ENCODE measurements at places on chromosomes 7 and 10. TPM values are rescaled to one million over a fixed set of nuclear protein-coding genes. Genes with fewer than 3 reads are reported as not detected.

Gene GSTO2
- total RNA-seq = 1.1 TPM

Gene ADAM12
- 36.6 TPM for total RNA-seq

Gene VTI1A
- total RNA-seq = 58.8 TPM

Gene CHAT
- total RNA-seq = not detected

Gene GRM3
- total RNA-seq = not detected

- DNase-seq = no peak
Observed at GRCh38 chr7:103445228-103446048, 569 bp downstream of the SLC26A5 start.

GRCh38 chr7:100107125-100107737 lies 5.8 kb downstream of the AP4M1 start:
- DNase-seq = no peak

- no peak for DNase-seq
Observed at GRCh38 chr10:57716884-57717283, 550.8 kb downstream of the IPMK start.

DNA sequence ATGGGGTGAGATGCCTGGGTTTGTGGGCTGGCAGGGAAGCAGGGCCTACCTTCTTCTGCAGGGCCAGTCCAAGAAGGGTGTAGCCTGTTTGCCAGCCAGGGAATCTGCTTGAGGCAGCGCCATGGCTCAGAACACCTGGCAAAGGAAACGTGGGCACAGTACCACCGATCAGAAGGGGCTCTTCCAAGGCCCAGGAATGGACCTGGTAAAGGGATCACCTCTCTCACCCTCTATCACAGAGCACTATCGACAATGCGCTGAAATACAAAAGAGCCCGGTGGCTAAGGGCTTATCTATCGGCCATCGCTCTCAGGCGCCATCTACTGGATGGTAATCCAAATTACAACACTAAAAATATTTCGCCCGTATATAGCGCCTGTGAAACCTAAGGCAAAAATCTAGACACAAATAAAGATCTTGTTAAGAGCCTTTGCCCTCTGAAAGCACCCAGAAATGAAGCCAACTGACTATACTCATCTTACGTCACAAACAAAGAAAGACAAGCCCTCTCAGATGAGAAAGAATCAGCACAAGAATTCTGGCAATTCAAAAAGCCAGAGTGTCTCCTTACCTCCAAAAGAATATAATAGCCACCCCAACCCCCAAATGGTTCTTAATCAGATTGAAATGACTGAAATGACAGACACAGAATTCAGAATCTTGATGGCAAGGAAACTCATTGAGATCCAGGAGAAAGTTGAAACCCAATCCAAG lies 217.8 kb upstream of the HPS1 start:
- DNase-seq = no peak

GRCh38 chr10:84546609-84547008 lies 218.2 kb downstream of the CCSER2 start:
- DNase-seq = no peak

DNA sequence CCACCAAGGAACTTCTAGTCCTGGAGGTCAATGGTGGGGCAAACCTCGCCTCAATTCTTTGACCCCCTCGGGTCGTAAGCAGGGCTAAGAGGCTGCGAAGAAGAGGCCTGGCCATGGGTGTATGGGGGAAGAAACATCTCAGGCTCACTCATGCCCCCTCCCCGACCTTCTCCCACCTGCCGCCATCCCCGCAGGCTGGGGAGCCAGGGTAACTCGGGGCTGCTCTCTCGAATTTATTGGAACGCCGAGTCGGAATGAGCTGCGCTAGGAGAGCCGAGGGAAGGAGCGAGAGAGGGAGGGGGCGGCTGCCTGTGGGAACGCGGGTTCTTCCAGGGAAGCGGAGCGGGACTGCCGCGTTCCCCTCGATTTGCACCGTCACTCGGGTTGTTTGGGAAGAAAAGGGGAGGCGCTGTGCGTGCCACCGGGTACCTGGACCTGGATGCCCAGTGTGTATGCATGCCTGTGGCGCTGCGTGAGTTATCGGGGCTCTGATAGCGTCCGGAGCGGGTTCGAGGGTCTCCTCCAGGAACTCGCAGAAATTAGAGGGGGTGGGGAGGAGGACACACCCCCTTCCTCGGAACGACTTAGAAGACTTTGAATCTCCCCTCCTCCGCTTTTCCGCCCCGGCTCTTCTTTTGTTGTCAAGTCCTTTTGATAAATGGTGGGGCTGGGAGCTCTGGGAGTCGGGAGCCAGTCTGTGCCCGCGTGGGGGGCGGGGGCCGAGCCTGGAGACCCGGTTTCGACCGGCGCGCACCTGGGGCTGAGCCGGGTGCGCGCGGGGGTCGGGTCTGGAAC lies 1.8 kb upstream of the ZNF503 start:
- no peak for DNase-seq

DNA sequence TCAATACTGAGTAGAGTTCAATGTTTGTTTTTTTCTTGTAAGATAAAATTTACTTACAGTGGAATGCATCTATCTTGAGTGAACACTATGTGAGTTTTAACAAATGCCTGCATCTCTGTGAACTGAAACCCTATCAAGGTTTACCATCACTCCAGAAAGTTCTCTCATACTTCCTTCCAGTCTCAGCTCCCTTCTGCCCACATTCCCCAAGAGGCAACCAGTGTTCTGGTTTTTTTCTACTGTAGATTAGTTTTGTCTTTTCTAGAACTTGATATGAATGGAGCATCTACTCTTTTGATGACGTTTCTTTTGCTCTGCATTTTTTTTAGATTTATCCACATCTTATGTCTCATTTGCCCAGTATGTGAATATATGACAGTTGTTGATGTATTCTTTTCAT lies 17.1 kb downstream of the WIPI2 start:
- DNase-seq = no peak

Measured in T-helper 17 cell (primary cell).